Activated T-helper 17 cell treated with anti-CD3 and anti-CD28 coated beads, Interleukin-2, amount 50 U/mL, for 72 hours (primary cell): ENCODE measurements at places on chromosomes 5 and 9. TPM values are rescaled to one million over a fixed set of nuclear protein-coding genes. Genes with fewer than 3 reads are reported as not detected.

Gene PANK3
- 42.0 TPM for total RNA-seq

Gene SHROOM1
- total RNA-seq = 0.54 TPM

Gene GABRA6
- total RNA-seq = not detected

Gene CDHR2
- 0.50 TPM for total RNA-seq

Gene SHOC1
- total RNA-seq = not detected

Gene CREBRF
- total RNA-seq = 29.5 TPM

Gene MCTP1
- total RNA-seq = not detected

Gene TRIM7
- 5.9 TPM for total RNA-seq

Gene AGTPBP1
- total RNA-seq = 35.8 TPM

Gene FOXD4L3
- 0.16 TPM for total RNA-seq

Gene IFNE
- not detected for total RNA-seq

Gene SLC6A7
- not detected for total RNA-seq

Gene IARS1
- 206 TPM for total RNA-seq

Gene GLDC
- 19.4 TPM for total RNA-seq
